SW480 (cell line): ENCODE measurements at places on chromosomes 3 and 15.

DNA sequence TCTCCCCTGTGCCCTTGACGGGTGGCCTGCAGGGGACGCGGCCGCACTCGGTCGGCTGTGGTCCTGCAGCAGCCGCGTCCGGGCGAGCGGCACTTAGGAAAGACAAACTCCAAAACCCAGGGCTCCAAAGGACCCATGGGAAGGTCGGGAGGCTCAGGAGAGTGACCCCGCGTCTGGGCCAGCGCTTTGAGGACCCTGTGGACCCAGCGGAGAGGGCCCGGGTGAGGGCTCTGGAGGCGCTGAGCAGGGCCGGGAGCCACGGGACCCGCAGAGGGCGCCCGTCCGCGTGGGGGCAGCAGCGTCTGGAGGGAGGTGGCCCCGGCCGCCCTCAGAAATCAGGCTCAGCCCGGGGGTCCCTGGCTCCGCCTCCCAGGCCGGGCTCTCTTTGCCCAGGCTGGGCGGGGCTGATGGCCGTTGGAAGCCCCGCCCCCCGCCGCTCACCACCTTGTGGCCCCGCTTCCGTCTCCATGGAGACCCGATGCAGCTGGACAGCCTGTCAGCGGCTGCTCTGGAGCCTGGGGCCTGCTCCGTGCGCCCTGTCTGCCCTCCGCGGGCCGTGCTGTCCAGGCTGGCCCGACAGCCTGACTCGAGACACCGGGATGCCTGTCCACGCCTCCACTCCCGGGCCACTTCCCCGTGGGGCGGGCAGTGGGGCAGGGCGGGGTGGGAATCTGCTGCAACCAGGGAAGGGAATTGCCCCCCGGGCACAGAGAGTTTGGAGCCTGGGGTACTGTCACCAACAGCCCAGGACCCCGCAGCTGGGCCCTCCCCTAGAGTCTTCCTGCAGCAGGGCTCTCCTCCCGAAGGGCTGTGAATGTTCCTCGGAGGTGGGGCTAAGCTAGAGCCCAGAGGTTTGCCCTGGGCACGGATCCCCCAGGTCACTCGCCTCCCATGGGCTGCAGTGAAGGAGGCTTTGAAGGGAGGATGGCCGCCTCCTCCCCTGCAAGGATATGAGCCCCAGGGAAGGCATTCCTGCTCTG lies 34.8 kb upstream of the RPL32 start:
- no peak for DNase-seq

DNA sequence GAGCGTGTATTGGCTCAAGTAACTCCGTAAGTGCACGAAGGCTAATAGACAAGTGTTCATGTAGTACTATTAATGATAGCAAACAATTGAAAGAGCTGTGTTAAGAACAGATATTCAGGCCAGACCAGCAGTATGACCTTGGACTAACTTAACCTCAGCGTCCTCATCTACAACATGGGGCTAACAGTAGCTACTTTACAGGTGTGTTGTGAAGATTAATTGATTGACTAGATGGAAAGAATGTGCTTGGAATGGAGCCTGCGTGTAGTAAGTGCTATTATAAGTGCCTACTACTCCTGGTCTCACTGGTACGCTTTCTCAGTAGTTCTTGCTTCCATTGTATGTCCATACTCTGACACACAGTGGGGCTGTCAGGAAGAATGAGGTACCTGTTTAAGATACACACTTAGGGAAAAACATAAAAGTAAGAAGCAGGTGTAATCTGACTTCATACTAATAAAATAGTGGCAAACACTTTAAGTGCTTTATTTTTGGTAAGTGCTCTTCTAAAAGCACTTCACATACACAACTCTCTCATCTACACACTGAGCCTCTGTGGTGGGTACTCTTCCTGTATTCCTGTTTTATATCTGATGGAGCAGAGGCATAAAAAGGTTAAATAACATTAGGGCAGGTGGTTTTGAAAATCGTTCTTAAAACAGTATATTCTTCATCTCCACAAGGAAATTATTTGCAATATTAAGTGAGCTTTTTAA lies 24.3 kb upstream of the FBXL22 start:
- no peak for DNase-seq

DNA sequence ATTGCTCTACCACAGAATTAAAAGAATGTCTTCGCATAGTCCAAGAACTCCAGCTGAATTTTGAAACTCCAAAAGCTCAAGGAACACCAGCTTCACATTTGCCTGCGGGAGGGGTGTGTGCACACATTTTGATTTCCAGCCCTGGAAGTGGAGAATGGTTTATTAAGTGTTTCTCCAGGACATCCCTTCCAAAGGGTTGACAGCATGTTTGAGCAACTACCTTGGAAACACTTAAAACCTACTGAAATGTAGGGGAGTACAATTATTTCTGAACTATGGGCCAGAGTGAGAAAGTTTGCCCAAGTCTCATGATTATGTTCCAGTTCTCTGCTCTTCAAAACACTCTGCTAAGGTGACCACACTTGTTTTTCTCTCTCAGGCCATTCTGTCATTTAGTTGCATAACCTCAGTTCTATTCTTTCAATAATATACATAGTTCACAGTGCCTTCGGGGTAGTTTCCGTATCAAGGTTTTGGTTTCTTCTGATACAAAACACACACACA lies 7.9 kb downstream of the ACP3 start:
- DNase-seq: no peak

DNA sequence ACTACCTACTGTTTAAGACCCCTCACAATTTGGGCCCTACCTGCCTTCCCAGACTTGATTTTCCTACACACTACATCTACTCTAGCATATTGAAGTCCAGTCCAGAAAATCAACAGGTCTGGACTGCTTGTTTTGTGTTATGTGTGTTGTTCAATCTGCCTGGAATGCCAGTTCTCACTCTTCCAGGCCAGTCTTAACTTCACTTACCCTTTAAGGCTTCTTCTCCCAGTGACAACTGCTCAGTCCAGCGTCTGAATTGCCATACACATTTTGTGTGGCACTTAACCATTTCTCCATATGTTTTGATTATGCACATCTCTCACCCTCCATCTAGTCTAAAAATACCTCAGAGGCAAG lies 1.1 kb downstream of the TICRR start:
- DNase-seq: no peak

- no peak for DNase-seq
Observed at GRCh38 chr15:67033012-67033411, 32.4 kb upstream of the SMAD3 start.

GRCh38 chr3:134675726-134676256 lies 25.0 kb upstream of the KY start:
- DNase-seq: no peak

- DNase-seq: no peak
Observed at GRCh38 chr3:194476784-194477183, 10.0 kb downstream of the ATP13A3 start.

- no peak for DNase-seq
Observed at GRCh38 chr3:172551874-172552273, 28.6 kb upstream of the TNFSF10 start.

DNA sequence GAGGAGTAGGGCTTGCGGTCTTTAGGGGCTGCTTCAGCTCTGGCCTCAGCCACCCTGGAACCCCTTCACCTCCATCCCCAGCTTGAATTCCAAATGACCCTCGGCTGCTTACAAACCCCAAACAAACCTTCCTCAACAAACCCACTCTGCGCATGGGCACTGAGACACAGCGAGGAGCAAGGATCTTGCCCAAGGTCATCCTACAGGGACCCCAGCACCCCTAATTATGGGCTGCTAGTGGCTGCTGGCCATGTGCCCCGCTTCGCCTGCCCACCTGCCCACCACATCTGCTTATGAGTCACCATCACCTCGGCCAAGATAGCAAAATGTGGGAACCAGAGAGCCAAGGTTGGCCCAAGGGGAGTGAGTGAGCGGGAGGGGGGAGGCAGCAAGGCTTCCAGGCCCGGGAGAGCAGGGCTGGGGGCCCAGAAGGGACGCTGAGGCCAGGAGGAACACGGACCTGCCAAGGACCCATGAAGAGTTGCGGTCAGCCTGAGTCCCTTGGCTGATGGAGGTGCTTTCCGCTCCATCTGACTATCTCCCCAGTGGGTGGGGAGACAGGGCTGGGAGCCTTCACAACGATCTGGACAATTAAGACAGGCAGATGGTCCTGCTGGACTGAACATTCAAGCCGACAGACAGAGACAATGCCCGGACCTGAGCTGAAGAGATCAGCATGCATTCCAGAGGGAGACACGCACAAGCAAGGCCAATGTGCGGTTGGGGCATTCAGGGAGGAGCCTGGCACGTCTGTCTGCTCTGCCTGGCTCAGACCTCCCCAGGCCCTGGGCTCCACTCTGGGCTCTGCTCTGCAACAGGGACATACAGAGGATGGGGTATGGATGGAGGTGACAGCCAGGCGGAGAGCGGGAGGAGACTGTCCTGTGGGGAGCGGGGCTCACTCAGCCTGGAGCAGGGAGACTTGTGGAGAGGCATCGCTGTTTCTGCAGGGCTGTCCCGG lies 10.8 kb upstream of the GRIP2 start:
- DNase-seq: no peak

GRCh38 chr3:126733061-126733430 lies 29.0 kb downstream of the CHCHD6 start:
- no peak for DNase-seq

GRCh38 chr3:13882876-13883275 lies 3.0 kb upstream of the WNT7A start:
- no peak for DNase-seq

DNA sequence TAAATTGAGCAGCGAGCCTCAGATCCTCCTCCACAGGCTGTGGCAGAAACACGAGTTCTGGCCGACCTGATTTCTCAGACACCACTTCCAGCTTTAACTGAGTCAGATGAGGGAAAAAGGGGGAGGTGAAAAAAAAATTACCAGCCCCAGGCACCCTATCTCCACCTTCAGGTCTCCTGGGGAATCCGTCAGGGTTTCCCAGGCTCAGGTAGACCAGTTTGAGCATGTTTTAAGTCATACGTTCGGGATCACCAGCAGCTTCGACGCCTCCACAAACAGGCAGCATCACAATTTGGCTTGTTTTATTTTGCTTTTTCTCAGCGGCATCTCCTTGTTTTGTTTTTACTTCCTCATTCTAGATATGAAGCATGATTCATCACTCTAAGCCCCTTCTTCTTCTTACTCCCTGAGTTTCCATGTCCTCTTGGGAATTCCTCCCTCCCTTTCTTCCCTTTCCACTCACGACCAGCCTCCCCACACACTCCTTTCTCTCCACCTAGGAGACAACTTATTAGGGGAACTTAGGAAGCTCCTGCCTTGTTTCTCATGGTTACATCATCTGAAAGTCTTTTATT lies 190.1 kb downstream of the ZNF621 start:
- no peak for DNase-seq

- DNase-seq: no peak
Observed at GRCh38 chr15:38508647-38509046, 54.7 kb downstream of the FAM98B start.

DNA sequence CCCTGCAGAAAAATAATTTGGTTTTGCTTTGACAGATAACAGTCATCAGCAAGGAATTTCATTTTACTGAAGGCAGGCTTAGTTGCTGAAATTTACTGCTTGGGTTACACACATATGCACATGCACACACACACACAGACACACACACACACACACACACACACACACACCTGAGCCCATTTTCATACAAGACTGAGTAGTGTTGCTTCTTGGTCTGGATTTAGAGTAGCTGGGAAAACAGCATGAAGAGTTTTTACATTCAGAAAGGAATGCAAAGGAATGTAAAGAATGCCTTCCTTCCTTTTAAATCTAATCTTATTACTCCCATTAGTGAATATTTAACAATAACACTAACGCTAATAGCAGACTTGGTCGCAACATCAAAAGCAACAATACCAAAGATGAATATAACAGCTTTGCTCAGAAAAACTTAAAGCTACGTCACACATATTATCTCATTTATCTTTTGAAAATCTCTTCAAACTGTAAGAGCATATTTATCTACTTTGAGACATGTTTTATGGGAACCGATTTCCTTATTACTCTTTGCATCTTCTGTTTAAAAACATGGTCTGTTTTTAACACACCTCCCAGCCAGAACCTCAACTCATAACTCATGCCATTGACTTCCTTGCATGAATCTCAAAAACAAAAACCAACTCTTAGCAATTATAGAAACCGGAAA lies 32.5 kb downstream of the RFTN1 start:
- no peak for DNase-seq

DNA sequence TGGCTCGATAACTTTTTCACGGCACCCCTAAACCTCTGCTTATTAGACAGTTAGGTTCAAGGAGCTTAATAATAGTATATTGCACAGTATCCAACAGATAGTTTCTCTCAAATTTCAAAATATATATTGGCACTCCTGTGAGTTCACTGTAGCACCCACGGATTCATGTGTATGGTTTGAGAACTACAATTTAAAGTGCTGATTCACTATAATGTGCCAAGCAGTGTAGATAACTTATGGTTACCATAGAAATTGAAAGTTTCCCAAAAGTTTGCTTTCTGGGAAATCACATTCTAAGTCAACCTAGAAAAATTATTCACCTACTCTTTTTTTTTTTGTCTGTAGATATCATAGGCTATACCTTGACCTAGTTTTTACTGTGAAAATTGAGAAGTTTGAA lies 86.6 kb downstream of the GAP43 start:
- no peak for DNase-seq
